ENCODE measurements at places on chromosomes 6 and 20.

DNA sequence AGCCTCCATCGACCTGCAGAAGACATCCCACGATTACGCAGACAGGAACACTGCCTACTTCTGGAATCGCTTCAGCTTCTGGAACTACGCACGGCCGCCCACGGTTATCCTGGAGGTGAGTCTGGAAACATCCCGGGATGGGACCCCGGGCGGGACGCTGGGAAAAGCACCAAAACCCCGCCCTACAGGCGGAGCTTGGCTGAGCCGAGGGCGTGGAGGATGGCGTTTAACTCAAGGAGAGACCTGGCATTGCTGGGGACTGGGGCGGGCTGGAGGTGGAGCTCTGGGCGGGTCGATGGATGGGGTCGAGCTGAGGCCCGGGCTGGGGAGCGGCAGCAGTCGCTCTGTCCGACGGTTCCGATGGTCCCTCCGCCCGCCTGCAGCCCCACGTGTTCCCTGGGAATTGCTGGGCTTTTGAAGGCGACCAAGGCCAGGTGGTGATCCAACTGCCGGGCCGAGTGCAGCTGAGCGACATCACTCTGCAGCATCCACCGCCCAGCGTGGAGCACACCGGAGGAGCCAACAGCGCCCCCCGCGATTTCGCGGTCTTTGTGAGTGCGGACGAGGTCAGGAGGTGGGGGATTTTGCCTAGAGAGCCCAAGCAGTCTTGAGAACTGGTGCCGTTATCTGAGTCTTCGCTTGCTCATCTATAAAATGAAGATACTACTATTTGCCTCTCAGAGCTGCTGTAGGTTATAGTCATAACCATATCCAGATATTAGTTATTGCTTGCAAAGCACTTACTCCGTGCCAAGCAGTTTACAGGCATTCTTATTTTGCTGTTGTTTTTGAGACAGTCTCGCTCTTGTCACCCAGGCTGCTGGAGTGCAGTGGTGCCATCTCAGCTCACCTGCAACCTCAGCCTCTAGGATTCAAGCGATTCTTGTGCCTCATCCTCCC lies 3.8 kb downstream of the SPAG4 start:
- DNase-seq: peak; percentile 86

GRCh38 chr6:134029495-134030455 lies 22.6 kb downstream of the SLC2A12 start:
- DNase-seq: peak; percentile 52

DNA sequence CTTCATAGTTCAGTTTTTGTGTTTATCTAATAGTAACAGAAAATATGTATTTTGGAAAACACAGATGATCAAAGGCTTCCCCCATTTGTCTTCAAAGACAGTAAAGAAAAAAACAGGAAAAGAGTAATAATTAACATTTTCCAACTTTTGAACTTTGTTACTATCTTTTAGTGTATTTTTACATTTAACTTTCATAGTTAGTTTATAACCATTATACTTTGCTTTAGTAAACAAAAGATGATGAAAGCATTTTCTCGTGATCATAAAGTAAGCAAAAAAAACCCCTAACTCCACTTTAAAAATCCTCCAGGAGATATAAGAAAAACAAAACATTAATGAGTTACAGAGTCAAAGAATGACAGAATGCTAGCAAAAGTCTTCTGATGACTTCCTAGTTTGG lies 13.6 kb upstream of the GPRC6A start:
- no peak for DNase-seq

DNA sequence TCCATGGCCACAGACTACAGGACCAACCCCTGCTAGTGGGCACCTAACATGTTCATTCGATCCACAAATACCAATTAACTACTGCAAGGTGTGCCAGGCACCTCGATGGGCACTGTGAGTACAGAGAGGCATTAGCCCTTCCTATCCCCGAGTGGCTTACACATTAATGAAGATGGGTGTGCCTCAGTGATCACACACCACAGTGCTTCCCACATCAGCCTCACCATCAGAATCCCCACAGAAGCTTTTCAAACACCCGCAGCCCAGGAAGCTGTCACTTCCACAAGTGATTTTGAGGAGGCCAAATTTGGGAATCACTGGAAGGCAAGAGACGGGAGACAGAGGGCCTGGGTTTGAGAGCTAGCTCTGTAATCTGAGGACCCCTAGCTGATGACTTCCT lies 23.7 kb downstream of the EZR start:
- DNase-seq: no peak

DNA sequence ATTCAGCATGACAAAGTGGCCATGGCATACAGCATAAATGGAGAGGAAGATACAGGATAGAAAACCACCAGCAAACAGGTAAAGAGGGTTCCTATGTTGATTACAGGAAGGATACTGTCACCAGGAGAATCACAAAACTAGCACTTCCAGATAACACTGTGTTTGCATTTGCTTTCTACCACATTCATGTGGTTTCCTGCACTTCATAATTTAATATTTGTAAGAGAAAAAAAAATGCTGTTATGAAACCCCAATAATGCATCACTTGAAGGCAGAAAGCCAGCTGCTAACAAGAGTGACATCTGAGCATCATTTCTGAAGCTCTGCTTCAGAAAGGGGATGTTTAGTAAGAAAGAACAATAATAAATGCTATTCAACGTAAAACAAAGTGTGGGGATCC lies 106.6 kb downstream of the ATXN1 start:
- DNase-seq: no peak

GRCh38 chr6:44225579-44226325 lies 2.4 kb downstream of the SLC29A1 start:
- no peak for DNase-seq

DNA sequence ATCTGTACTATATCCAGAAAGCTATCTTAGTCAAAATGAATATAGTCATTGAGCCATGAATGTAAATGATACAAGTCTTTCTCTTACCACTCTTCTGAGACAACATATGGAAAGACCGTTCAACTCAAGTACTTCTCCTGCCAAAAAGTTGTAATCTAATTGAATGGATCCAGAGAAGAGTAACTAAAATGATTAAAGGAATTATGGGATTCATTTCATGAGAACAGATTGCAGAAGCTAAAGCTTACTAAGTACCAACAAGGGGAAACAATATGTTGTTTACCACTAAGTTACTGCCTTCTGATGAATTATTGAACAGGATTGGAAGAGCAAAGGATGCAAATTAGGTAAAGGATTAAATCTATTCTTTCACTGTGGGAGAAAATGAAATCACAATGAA lies 2.0 kb upstream of the LGSN start:
- DNase-seq: no peak

- DNase-seq: no peak
Measured at GRCh38 chr6:145723646-145724045, 11.7 kb downstream of the EPM2A start.

DNA sequence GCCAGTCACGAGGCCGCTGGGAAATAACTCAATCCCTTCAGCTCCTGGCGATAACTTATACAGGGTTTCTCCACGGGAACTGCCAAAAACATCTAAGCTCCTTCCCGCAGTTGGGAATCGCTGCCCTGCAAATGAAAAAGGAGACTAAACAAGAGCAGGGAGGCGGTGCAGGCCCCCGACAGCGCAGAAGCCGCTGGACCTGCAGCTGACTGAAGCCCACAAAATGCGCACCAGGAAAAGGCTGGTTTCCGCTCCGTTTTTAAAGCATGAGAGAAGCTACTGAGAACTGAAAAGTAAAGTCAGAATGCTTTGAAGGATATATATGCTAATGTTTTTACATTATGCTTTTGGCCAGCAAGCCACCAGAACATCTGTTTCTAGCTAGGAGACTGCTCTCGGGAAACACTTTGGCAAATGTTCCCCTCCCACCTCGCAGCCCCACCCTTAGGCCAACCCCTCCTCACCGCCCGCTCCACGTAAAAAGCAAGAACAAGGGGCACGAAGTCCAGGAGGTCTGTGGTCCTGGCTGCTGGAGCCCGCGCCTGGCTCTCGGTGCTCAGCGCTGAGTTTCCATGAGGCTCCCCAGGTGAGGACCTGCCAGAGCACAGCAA lies 90.5 kb downstream of the SOD2 start:
- peak; percentile 17 for DNase-seq

GRCh38 chr6:91782802-91783201 lies 1195.9 kb upstream of the MAP3K7 start:
- DNase-seq: no peak

DNA sequence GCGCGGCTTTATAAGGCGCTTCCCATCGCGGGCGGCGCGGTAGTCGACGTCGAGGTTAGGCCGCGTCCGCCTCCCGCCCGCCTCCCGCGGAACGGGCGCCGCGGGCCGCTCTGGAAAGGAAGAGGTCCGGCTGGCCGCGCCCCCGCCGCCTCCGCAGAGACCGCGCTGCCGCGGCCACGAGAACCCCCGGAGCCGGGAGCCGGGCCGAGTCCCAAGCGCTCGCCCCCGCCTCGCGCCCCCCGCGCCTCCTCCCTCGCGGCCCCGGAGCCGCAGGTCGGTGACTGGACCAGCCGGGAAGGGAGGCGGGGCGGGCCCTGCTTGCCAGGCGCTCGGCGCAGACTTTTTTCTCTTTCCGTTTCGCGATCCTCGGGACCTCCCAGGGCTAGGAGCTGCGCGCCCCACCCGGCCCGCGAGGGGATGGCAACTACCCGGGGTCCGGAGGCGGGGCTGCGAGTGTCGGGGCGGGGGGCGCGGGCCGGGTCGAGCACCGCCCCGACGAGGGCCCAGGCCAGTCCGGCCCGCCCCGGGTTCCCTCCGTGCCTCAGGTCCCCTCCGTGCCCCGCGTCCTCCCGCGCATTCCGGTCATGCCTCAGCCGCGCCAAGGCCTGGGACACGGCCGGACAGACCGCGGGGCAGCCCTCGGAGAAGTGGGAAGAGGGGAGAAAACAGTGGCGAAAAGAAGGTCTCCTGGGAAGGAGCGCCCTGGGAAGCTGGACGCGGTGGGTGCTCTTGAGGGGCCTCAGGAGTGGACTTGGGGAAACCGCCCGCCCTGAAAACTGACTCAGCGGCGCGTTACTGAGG lies 417 bp upstream of the PXDC1 start:
- peak; percentile 96 for DNase-seq

DNA sequence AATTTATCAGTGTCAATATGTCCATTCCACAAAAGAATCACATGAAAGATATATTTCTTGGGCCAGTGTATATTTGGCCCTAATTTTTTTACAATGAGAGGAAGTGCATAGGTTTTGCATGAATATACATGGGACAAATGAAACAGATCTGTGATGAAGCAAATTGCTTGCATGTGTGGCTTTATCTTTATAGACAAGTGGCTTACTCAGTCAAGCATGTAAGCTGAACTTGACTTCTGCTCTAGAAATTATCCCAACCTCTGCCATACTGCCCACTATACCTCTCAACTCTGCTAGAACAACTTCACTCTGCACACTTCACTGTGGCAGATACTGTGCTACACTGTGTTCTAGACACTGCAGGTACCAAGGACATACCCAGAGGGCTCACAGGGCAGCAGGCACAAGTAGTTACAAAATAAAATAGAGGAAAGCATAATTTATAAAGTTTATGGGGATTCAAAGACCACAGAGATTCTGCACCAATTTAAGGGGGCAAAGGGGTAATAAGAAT lies 349.2 kb upstream of the HSF2 start:
- no peak for DNase-seq

GRCh38 chr6:20447157-20447556 lies 45.5 kb downstream of the E2F3 start:
- no peak for DNase-seq

- no peak for DNase-seq
Measured at GRCh38 chr20:61459266-61459665, 207.2 kb downstream of the CDH4 start.

- DNase-seq: no peak
Measured at GRCh38 chr6:121811106-121811505, 375.7 kb downstream of the GJA1 start.

- no peak for DNase-seq
Measured at GRCh38 chr6:92259171-92259570, 1160.2 kb downstream of the EPHA7 start.

- DNase-seq: no peak
Measured at GRCh38 chr6:73182021-73182607, 43.2 kb downstream of the KHDC1L start.

DNA sequence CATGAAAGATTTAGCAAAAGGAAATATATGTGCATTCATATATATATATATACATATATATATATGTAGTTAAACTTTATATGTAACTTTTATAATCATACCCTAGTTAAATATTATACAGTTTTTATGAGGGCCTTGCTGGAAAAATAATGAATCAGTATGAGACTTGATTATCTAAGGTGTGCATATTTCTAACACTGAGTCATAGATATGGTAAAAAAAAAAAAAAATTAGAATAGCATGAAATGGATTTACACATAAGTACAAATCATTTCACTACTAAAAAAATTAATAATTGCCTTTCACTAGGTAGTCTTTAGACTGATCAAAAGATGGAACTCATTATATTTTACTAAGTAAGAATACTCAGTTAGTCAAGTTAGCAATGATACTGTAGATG lies 51.3 kb upstream of the DST start:
- no peak for DNase-seq

GRCh38 chr6:167744681-167745669 lies 81.7 kb upstream of the AFDN start:
- no peak for DNase-seq

GRCh38 chr20:23112595-23112994 lies 26.5 kb upstream of the CD93 start:
- DNase-seq: no peak

- DNase-seq: no peak
Measured at GRCh38 chr6:149904661-149905370, 6.9 kb upstream of the RAET1E start.

DNA sequence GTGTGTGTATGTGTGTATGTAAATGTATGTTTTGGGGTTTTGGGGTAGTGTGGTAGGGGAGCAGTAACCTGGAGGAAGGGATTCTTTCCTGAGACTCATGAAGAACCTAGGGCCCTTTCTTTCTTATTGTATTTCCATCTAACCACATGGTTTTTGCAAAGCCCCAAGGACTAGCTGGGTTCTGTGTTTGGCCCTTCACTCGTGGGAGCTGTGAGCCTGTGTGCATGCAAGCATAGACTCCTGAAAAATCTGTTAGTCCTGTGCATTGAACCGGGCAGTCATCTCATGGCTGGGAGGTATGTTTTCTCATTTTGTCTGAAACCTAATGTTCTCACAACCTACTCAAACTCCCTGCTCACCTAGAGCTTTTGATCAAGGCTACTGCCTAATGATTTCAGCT lies 219.1 kb downstream of the PHACTR1 start:
- DNase-seq: no peak

DNA sequence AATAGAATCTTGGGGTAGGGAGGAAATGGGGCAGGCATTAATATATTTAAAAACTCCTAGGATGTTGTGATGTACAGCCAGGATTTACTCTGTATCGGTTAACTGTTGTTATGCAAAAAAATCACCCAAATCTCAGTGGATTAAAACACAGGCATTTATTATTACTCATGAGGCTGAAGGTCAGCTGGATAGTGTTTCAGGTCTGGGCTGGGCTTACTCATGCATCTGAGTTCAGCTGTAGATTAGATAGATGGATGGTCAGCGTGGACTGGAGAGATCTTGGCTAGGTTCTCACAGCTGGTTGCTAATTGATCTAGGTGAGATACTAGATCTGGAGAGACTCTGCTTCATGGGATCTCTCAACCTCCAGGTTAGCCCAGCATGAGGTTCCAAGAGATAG lies 131.4 kb downstream of the BTBD3 start:
- peak; percentile 43 for DNase-seq

DNA sequence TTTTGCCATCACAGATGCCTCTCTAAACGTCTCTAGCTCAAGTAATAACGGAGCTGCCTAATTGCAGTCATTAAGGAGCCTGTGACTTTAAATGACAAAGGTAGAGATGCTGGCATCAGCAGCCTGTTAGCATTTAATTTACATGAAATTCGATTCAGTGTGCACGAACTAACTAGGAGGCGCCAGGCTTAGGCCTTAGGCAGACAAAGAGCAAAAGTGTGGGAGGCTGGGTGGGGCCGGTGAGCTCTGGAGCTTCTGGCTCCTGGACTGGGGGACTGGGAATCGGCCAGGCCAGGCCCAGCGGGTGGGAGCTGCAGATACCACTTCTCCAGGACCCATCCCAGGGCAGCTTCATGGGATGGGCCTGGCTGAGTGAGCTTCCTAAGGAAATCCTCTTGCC lies 170.0 kb upstream of the AGPAT4 start:
- no peak for DNase-seq

All from fibroblast of skin of right biceps (primary cell).